ENCODE measurements at places on chromosomes 7 and 10.

DNA sequence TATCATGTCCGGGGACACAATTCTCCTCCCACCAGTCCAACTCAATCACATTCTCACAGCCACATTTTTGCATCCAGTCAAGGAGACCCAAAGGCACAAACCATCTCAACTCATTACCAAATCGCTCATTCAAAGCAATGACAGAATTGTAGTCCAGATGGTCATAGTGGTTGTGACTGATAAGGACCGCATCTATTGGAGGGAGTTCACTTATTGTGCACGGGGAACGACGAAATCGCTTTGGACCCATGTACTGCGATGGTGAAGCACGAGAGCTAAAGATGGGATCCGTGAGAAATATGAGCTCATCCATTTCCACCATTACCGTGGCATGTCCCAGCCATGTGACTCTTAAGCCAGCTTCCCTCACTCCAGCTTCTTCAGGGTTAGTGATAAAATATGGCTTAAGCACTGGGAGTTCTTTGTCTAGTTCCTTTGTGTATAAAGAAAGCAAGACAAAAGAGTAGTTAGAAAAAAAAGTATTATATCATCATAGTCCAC lies 29.1 kb downstream of the NAPEPLD start:
- DNase-seq: no peak

GRCh38 chr7:121278120-121279021 lies 50.4 kb upstream of the WNT16 start:
- no peak for DNase-seq

GRCh38 chr7:131652934-131653333 lies 96.5 kb upstream of the PODXL start:
- DNase-seq: no peak

DNA sequence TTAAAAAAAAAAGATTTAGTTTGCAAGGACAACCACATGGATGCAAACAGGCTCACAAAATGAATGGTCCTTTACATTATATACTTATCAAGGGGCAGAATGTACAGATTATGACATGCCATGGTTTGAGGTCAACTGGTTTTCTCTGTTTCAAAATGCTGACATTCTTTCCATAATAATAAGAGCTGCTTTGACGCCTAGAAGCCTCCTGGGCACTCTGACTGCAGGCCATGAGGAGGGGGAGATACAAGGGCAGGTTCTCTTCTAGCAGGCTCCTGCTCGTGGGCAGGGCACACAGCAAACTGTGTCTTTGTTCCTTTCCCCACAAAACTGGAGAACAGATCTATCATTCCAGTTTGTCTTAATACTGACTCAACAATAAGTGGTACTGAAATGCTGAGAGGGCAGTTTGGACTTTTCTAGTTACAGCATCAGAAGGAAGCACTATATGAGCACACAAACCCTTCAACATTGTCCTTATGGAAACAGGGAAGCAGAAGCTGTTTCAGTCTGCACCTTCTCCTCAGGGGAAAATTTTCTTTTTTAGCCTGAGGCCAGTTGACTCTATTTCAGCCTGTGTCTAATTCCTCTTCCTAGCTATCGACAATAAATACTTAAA lies 314.9 kb upstream of the AOAH start:
- no peak for DNase-seq

GRCh38 chr10:132397671-132398565 lies 918 bp downstream of the PWWP2B start:
- DNase-seq: peak; percentile 25

GRCh38 chr7:44461387-44461786 lies 29.1 kb downstream of the NUDCD3 start:
- no peak for DNase-seq

GRCh38 chr10:86027346-86027745 lies 339.2 kb downstream of the GRID1 start:
- DNase-seq: no peak

GRCh38 chr10:137606-138005 lies 2.4 kb downstream of the ZMYND11 start:
- no peak for DNase-seq

GRCh38 chr10:92753865-92754264 lies 64.1 kb downstream of the HHEX start:
- DNase-seq: no peak

DNA sequence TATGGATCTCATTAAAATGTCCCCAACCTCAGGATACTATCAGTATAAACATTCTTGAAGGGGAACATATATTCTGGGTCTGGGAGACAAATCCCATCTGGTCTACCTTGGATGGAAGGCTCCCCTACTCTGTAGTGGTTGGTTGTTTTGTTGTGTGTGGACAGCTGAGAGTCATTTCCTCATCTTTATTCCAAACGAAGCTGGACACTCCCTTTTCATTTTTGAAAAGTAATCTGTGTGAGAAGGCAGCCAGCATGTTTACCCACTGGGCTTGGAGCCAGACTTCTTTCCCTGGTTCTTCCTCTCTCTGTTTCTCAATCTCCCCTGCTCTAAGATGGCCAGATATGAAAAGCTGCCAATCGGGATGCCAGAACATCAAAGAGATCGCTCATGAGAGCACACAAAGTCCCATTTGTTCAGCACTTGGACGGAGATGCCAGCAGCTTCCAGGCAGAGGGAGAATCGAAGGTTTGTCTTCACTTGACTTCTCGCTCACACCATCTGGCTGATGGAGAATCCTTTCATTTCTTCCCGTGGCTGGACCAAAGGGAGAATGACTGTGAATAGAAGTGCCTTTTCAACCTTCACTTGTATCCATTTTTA lies 108.1 kb upstream of the AGR3 start:
- DNase-seq: no peak

- no peak for DNase-seq
Measured at GRCh38 chr7:129535896-129536295, 33.6 kb downstream of the SMKR1 start.

- no peak for DNase-seq
Measured at GRCh38 chr10:93333278-93333978, 148.7 kb downstream of the MYOF start.

DNA sequence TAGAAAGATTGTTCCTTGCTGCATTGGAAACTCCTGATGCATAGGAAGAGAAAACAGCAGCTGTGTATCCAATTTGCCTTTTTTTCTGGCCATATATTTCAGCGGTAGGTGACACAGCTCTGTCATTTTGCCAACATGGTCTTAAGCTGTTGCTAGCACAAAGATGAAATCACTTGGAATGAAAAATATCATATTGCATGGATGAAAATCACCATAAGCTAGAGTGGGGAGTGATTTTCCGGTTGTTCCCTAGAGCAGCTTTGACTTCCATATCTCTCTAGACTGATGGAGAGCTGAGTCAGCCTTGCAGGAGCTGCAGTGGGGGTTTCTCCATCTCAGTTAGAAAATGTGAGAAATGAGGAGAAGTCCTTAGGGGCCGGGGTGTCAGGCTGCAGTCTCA lies 38.3 kb upstream of the BTBD16 start:
- no peak for DNase-seq

DNA sequence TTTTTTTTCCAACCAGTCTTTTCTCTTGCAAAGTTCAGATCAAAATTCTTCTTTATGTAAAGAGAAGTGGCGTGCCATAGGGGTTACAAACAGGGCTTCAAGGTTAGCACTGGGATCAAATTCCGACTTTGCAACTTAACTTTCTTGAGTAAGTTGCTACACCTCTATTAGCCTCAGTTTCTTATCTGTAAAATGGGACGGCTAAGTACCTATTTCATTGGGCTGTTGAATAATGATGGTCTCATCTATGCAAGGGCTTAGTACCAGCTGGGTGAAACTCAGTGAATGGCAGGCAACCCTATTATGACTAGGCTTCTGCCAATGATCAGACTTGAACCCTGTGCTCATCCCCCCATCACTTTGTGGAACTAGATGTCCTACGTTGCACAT lies 33.9 kb downstream of the ITPRIP start:
- DNase-seq: no peak

- DNase-seq: no peak
Measured at GRCh38 chr7:121796936-121797656, 75.9 kb upstream of the PTPRZ1 start.

GRCh38 chr7:2359610-2360009 lies 5.0 kb downstream of the EIF3B start:
- no peak for DNase-seq

DNA sequence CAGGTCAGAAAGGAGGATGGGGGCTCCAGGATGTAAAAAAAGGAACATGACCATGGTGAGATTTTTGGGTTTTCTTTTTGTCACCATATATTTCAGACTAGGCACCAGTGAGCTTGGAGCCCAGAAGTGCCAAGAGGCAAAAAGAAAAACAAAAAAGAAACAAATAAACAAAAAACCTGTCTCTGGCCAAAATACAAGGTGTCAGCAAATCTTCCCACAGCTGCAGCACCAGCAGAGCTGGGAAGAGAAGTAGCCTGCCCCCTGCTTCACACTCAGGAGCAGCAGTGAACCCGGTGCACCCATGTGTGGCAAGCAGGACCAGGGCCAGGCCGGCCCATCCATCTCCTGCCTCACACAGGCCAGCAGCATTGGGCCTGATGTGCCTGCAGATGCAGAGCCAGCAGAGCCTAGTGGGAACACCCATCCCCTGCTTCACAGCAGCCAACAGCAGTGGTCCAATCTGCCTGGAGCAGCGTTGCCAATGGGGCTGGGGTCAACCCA lies 34.7 kb upstream of the C10orf71 start:
- DNase-seq: no peak

DNA sequence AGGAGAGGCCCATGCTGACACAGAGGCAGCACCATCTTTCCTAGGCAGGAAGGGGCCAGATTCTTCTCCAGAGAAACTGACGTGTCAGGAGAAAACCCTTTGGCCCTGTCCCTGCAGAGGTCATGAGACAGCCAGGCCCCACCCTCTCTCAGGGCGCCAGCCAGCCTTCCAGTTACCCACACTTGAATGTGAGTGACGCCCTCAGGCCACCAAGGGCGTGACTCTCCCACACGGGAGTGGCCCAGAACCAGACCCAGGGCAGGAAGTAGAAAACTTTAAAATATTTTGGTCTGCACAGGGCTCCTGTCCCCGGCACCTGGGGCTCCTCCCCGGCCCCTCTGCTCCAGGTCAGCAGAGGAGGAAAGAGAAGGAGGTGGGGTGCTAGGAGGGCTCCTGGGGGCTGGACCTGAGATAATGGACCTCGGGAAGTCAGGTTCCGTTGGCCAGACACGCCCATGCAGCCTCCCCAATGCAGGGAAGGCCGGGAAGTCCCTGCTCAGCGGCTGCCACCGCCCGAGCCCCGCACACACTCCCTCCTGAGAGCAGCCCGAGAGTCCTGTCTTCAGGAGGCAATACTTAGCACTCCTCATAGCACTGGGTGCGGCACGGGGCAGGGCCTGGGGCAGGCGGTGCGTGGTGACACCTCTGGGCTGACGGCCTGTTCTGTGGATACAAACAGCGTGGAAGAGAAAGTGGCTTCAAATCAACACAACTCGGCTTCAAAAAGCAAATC lies 67.0 kb upstream of the CFAP46 start:
- no peak for DNase-seq

DNA sequence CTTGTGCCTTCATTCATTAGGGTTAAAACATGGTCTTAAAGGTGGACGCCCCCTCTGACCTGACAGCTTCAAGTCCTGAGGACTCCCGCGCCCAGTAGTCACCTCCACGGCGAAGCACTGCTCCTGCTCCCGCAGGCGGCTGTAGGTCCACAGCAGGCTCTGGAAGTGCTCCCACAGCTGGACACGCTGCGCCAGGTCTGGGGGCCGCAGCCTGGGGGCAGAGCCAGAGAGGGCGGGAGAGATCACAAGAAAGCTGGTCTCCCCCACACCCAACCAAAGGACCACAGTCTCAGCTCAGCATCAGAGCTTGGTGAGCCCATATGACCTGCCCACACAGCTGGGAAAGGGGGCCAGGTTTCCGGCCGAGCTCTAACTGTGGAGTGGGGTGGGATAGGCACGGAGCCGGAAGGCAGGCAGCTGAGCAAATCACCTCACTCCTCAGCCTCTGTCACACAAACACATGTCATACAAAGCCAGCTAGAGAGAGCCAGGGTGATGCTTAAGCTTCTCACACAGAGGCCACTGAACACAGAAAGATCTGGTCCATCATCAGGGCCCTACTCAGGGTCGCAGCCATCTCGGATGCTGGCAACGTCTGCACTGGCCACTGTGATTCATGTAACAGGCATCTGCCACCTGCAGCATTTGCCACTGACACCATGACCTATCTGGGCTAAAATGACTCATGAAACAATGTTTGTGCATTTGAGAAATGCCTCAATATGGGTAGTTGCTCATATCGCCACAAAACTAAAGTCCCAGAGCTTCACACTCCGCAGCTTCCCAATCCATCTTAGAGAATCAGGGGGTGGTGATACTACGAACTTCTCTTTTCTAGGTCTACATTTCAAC lies 12.6 kb downstream of the HPS1 start:
- DNase-seq: no peak

GRCh38 chr10:101631821-101632475 lies 43.8 kb downstream of the DPCD start:
- no peak for DNase-seq

- DNase-seq: peak; percentile 1
Measured at GRCh38 chr7:113086431-113086888, at the start of gene GPR85. Gene GPR85 (minus strand): TSS chr7:113086827. CDS start chr7:113084721, 2,106 bp downstream.

- DNase-seq: no peak
Measured at GRCh38 chr10:85448716-85449115, 917.9 kb downstream of the GRID1 start.

GRCh38 chr10:127932521-127933270 lies 25.8 kb downstream of the PTPRE start:
- no peak for DNase-seq

GRCh38 chr10:33746836-33747268 lies 412.4 kb upstream of the NRP1 start:
- no peak for DNase-seq

- no peak for DNase-seq
Measured at GRCh38 chr10:117543225-117544003, 868 bp downstream of the EMX2 start.

GRCh38 chr10:104072786-104073185 lies 12.9 kb downstream of the COL17A1 start:
- DNase-seq: no peak

- DNase-seq: no peak
Measured at GRCh38 chr7:2247141-2247995, 5.3 kb downstream of the NUDT1 start.

DNA sequence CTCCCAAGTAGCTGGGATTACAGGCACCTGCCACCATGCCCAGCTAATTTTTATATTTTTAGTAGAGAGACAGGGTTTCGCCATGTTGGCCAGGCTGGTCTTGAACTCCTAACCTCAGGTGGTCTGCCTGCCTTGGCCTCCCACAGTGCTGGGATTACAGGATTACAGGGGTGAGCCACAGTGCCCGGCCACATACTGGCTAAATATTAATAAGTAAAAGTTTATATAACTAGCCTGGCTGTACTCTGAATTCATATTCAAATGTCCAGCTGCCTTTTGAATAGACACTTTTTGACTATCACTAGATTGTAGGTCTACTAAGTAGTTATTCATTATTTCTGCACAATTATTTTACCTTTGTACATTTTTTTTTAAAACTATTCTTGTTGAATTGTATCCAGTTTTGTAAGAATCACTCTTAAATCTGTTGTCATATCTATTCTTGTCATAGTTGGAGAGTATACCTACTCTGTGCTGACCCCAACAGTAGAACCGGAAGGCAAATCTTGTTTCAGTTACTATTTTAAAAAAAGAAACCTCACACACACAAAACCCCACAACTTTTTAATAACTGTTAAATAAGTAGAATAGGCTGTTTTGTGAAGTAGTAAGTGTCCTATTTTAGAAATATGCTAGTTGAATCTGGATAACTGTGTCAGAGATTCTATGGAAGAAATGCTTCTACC lies 29.6 kb downstream of the MINPP1 start:
- DNase-seq: no peak

GRCh38 chr7:120760050-120760449 lies 97.9 kb downstream of the TSPAN12 start:
- DNase-seq: no peak
